ENCODE measurements at places on chromosomes 12 and 14.

- peak; percentile 75 for DNase-seq
Observed at GRCh38 chr12:106139422-106140171, 843 bp upstream of the NUAK1 start.

DNA sequence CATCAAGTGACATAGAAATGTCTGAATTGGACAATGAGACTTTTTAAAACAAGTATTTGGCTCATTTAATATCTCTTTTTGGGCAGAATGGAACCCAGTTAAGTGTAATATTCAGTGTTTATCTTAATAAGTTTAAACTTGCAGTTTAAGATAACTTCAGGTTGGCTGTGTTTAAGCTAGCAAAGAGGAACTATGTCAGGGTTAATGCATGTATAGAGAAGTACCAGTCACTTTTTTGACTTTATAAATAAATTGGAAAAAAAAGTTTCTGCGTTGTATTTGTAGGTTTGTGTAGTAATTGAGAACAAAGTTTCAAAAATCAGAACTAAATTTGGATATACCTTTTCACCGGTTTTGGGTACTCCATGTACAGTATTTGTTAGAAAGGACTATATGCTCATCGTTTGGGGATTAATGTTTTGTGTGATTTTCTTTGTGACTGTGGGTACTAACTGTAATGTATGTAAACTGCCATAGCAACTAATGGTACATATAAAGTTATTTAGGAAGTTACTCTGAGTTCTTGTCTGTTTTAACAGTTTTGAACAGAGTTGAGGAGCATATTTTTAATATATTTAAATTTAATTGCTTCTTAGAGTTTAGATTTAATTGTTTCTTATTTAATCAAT, 4.5 kb downstream of the HMGA2 start:
- DNase-seq, result no peak

GRCh38 chr12:69881771-69882170, 56.7 kb downstream of the MYRFL start:
- no peak for DNase-seq

DNA sequence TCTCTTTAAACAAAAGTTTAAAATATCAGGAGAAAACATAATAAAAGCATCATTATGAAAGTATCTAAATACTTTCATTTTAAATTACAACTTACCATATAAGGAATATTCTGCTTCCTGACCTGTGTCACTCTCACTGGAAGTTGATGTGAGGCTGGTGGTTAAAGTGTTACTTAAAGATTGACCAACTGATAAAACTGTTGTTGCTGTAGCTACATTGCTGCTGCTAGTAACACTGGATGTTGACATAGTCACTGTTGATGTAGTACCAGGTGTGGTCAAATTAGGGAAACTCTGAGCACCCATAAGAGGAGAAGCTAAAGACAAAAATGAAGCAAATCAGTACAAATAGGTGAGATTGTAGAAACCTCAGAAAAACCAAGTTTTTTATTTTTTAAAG, 79.9 kb downstream of the HECTD1 start:
- DNase-seq, result no peak

- no peak for DNase-seq
Observed at GRCh38 chr12:28425526-28425925, 235.3 kb downstream of the CCDC91 start.

GRCh38 chr14:63524537-63525155, 18.5 kb downstream of the PPP2R5E start:
- no peak for DNase-seq

GRCh38 chr12:72017054-72017651, 78.5 kb downstream of the TPH2 start:
- DNase-seq, result peak; percentile 77

Data from spleen (tissue), 13 donors.